GF-D8 (cell line): ENCODE measurements at places on chromosomes 2 and 18.

- DNase-seq: no peak
Observed at GRCh38 chr2:112156152-112156986, 18.2 kb downstream of the FBLN7 start.

DNA sequence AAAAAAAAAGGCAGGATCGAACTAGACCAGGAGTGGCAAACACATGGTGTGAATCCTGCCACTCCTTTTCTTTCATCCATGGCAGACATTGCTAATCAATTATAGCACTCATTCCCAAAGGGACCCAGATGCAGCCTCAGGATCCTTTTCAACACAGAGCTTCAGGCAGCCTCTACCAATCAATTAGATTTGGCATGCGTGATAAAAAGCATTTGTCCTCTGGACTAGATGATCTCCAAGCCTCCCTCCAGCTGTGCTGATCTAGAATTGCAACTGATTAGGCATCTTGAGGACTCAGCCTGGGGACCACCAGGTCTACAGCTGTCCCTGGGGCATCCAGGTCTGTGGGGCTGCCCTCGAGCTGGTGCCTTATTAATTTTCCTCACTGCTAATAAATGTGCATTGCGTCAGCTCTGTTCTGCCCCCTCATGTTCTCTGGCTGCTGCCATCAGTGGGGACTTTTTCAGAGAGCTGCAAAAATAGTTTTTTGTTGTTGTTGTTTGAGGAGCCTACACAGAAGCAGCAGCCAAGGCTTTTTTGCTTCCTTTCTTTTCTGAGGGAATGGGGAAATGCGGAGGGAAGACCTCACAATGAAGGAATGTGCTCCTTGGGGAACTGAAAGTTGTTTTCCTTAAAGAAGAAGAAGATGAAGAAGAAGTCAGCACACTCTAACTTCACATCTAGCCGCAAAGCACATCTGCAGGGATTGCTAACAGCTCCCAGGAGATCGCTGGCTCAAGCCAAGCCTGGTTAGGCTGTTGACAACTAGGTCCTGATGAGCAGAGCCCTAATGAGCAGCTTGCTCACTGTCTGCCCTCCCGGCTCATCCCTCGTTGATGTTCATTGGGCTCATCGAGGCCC, 8.8 kb upstream of the ATOH8 start:
- DNase-seq: no peak

- no peak for DNase-seq
Observed at GRCh38 chr2:230881840-230882239, 17.1 kb downstream of the ITM2C start.

DNA sequence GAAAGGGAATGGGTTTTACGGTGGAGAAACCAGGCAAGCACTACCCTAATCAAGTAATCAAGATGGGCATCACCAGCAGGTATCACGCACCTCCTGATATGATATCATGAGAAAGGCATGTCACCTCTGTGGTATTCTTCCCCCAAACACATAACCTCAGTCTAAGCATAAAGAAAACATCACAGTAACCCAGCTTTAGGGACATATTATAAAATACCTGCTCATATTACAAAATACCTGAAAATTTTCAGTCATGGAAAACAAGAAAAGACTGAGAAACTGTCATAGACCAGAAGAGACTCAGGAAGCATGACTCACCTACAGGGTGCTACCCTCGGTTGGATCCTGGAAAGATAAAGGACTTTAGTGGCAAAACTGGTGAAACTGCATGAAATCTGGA, 30.5 kb downstream of the GCKR start:
- no peak for DNase-seq

- DNase-seq: no peak
Observed at GRCh38 chr2:239973386-239973785, 51.8 kb downstream of the NDUFA10 start.

DNA sequence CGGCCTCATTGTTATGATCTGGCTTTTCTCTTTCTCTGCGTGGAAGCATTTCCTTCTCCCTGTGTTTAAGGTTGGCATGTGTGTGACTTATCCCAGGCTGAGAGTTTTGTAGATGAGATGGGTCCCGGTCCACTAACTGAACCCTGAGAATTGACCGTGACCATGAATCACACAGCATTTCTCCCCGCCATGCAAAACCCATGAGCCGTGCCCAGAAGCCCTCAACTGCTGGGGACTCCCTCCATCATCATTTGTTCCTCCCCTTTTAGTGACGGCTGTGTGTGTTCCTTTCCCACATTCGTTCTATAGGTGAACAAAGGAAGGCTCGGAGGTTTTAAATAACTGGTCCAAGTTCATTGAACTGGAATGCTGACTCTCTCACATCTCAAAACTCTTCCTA, 30.1 kb upstream of the TXNDC2 start:
- DNase-seq: no peak

DNA sequence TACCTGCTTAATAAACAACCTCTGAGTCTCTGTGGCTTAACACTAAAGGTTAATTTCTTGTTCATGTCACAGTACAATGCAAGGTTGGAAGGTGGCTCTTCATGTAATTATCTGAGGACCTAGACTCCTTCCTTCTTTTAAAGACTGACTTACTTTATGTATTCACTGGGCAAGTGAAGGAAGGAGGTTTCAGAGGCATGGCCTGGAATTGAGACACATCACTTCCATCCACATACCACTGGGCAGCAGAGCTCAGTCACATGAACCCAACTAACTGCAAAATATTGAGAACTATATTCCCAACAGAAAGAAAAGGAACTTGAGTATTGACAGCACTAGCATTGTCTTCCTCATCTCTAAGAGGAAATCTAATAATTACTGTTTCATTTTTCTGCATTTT, 57.5 kb upstream of the FN1 start:
- DNase-seq: no peak

- no peak for DNase-seq
Observed at GRCh38 chr2:169711751-169712509, 17.7 kb downstream of the PHOSPHO2 start.

DNA sequence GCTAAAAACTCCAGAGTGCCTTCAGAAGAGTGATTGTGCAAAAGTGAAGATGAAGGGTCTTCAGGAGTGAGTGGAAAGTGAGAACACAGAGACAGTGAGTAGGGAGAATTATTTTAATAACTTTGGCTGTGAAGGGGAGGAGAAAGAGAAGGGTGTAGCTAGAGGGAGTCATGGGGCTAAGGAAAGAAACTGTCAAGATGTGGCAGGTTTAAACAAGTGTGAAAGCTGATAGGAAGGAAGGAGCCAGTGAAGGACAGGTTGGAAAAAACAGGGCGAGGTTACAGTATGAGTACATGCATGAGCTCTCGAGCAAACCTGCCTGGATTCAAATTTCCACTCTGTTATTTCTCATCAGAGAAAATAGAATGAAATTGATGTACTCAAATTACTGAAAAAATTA, 17.8 kb downstream of the IL1F10 start:
- no peak for DNase-seq

- DNase-seq: no peak
Observed at GRCh38 chr2:71951718-71952404, 195.8 kb downstream of the CYP26B1 start.

GRCh38 chr2:84832772-84833461, 48.0 kb downstream of the TRABD2A start:
- DNase-seq: no peak

DNA sequence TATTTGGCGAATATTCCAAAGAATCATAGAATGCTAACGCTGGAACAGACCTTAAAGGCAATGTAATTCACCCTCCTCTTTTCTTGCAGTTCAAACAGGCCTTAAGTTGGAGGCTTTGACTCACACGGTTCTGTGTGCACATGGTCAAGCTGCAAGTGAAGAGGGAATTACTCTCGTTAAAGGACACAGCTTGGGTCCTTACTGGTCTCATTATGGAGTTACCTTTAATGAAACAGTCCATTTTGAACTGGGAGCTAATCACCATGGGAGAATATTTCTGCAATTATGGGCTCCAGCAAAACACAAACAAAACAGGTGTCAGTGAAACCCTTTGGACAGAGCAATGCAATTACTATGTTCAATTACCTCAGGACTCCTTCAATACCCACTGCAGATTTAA, 135.5 kb downstream of the GAREM1 start:
- DNase-seq: no peak

DNA sequence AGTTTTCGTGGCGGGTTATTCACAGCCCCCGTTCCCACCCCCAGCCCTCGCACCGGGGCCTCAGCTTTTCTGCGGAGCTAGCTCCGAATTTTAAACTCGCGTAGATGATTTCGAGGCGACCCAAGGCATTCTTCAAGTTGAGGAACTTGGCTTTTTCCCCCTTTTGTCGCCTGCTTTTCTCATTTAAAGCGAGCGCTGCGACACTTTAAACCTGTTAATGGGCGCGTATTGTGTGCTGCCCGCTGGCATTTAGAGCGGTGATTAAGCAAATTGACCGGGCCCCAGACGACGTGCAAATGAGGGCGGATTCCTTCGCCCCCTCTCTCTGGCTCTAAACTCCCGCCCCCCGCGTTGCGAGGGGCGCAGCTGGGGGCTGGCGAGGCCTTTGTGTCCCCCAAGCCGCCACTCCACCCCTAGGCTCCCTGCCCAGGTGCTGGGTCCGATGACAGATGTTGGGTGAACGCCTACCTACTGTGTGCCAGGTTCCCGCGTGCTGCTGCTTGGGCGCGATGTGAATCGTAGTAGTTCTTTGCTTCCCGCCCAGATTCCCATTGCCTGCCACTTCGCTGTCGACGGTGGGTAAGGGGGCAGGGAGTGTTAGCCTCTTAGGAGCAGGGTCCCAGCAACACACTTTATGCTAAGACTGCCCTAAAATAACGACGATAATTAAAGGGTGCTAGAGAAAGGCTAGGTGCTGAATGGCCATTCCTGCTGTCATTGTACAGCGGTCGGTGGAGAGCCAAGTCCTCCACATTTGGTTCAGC, 1.9 kb downstream of the TCF7L1 start:
- no peak for DNase-seq

DNA sequence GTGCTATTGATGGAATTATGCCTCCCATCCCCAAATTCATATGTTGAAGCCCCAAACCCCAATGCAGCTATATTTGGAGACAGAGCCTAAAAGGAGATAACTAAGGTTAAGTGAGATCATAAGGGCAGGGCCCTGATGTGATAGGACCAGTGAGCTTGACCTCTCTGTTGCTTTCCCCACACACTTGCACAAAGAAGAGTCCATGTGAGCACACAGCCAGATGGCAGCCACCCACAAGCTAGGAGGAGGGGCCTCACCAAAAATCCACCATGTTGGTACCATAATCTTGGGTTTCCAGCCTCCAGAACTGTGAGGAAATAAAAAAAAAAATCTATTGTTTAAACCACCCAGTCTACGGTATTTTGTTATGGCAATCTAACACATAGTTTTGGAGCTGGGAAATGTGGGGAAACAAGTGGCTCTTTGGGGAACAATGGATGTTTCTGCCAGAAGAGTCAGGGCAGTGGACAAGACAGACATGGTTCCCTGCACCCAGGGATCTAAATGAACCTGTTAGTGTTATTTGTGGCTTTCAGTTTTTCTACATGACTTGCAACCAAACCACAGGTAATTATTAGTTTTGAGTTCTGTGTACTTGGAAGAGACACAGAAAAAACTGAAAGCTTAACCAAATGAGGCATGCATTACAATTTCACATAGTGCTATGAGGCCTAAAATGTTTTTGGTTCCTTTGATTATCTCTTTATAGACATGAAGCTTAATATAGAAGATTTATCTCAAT, 259.1 kb downstream of the LTBP1 start:
- DNase-seq: no peak

- DNase-seq: no peak
Observed at GRCh38 chr18:21701621-21702020, 3.0 kb downstream of the ABHD3 start.

GRCh38 chr18:78123144-78123909, 856.3 kb upstream of the SALL3 start:
- no peak for DNase-seq

DNA sequence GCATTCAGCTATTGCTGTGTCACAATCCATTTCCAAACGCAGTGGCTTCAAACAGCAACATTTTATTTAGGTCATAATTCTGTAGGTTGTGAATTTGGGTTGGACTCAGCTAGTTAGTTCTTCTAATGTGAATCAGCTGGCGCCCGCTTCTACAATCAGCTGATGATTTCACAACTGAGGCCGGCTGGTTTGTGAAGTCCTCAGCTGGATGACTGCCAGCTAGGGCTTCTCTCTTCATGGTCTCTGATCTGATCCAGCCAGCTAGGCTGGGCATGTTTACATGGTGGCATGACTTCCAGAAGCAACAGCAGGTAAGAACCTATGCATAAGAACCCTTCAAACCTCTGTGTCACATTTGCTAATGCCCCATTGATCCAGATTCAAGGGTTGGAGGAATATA, 172.0 kb downstream of the SLC4A10 start:
- DNase-seq: no peak

GRCh38 chr2:163610817-163611556, 124.8 kb downstream of the FIGN start:
- DNase-seq: no peak

GRCh38 chr2:147910990-147911473, 66.2 kb downstream of the ACVR2A start:
- DNase-seq: no peak

GRCh38 chr2:191465766-191466420, 212.0 kb upstream of the NABP1 start:
- DNase-seq: no peak

GRCh38 chr2:10584843-10585475, 104.8 kb downstream of the NOL10 start:
- DNase-seq: no peak

GRCh38 chr2:119723186-119723585, 36.5 kb upstream of the PTPN4 start:
- no peak for DNase-seq

DNA sequence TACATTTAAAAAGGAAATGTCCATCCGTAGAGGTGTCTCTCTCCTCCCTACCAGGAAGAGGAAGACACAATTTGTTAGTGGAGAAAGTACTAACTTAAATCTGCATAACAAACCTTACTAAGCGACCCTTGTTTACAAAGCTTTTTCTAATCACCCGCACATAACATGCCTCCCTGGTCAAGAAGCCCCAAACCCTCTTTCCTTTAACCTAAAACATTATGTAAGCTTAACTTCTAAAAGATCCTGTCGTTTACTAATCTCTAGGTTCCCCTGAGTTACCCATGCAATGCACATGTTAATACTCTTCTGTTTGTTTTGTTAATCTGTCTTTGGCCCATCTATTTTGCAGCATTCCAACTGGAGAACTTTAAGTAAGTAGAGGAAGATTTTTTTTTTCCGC, 630.3 kb upstream of the NRXN1 start:
- DNase-seq: no peak

GRCh38 chr2:175832866-175833265, 169.2 kb downstream of the LNPK start:
- no peak for DNase-seq

DNA sequence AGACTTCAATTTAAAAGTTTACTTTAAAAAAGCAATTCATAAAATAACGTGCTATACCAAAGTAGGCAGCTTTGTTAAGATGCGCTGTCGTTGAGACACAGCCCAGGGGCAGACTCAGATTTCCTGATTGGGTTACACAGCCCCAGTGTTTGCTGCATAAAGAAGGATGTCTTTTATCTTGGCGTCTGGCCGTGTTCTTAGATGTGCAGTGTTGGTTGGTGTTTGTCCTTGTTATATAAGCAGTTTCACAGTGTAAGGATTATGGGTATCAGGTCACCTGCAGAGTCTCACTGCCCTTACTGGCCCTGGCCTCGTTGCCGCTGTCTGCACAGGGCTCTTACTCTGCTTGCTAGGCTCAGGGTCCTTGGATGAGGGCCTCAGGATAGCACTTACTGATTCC, 108.5 kb downstream of the WDSUB1 start:
- DNase-seq: no peak
